ENCODE measurements at places on chromosomes 1 and 21.

GRCh38 chr1:181216591-181216994, 128.1 kb downstream of the IER5 start:
- DNase-seq: no peak

DNA sequence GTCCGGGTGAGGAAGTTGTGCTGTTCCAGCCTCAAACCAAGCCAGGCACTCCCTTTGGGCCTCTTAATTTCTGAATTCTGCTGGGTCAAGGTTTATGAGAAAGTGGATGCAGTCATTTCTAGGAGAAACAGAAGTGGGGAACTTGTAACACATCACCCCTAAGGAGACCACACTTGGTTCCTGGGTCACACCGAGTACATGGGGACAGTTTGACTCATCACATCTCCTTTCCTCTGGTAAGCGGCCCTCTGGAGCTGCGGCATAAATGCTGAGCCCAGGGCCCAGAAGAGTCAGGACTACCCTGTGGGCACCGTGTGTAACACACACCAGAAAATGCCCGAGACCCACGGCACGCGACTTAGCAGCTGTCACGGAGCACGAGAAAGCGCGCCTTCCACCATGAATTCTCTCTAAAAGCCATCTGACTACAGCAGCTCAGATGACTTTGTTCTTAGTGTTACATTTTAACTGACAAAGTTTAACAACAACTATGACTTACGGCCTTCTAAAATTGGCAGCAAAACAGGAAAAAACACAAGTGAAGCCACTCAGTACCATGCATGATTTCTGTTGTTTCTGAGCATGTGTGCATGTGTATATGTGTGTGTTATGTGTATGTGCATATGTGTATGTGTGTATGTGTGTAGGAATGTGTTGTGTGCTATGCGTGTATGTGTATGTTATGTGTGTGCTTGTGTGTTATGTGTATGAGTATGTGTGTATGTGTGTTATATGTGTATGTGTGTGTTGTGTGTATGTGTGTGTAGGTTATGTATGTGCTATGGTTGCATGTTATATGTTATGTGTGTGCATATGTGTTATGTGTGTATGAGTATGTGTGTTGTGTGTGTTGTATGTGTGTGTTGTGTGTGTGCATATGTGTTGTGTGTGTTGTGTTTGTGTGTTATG, 50.8 kb downstream of the TOMM20 start:
- no peak for DNase-seq

- peak; percentile 49 for DNase-seq
These were observed 551.3 kb downstream of the KCNT2 start for GRCh38 chr1:196056966-196057365.

- DNase-seq: no peak
These were observed 4.0 kb downstream of the CFAP45 start for GRCh38 chr1:159895836-159896545.

- DNase-seq: no peak
These were observed 189.9 kb downstream of the APP start for GRCh38 chr21:25980710-25981109.
